Brain pericyte (primary cell): ENCODE measurements at places on chromosomes 12 and 14.

DNA sequence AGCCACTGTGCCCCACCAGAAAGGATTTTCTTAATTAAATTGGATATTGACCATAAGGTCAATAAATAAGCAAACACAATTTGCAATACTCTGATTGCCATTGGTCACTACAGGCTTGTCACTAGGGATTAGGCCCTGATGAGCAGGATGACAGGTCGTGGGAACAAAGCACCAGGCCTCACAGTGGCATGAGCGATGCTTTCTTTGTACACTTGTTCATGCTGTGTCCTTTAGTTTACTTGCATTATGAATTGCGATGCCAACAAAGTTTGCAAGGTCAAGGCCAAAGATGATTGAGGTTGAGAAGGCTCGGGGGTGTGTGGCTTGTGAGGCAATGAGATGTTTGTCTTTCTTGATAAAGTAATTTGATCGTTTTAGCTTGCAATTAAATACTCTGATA lies 136.0 kb downstream of the TTC8 start:
- no peak for DNase-seq

DNA sequence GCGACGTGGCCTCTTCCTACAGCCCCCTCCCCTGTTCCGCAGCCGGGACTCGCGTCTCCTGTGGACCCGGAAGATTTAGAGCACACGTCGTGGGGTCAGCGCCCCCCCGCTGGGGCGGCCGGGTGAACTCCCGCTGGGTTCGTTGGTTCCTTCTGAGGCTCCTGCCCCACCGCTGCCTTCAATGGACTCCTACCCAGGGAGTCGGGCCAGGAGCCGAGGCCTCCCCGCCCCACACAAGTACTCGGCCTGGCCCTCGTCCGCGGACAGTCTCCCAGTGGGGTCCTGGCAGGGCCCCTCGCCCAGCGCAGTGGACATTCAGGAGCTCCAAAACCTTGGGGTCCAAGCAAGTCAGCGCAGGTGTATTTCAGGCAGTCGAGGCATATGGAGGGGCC lies 1.2 kb downstream of the MMP17 start:
- DNase-seq, result no peak

DNA sequence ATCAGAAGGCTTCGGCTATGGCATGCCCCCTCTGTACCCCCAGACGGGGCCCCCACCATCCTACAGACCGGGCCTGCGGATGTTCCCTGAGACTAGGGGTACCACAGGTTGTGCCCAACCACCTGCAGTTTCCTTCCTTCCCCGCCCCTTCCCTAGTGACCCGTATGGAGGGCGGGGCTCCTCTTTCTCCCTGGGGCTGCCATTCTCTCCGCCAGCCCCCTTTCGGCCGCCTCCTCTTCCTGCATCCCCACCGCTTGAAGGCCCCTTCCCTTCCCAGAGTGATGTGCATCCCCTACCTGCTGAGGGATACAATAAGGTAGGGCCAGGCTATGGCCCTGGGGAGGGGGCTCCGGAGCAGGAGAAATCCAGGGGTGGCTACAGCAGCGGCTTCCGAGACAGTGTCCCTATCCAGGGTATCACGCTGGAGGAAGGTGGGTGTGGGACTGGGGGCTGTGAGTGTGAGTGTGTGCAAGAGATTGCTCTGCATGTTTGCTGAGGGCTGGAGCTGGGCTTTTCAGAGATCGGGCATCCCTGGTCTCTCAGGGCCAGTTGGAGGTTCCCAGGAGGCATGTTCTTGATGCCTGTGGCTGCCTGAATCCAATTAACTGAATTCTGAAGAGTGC lies 8.6 kb downstream of the NFATC4 start:
- no peak for DNase-seq

- DNase-seq, result no peak
Measured at GRCh38 chr14:33675415-33676130, 275.3 kb downstream of the EGLN3 start.

GRCh38 chr12:110134691-110135411 lies 10.7 kb downstream of the IFT81 start:
- no peak for DNase-seq

DNA sequence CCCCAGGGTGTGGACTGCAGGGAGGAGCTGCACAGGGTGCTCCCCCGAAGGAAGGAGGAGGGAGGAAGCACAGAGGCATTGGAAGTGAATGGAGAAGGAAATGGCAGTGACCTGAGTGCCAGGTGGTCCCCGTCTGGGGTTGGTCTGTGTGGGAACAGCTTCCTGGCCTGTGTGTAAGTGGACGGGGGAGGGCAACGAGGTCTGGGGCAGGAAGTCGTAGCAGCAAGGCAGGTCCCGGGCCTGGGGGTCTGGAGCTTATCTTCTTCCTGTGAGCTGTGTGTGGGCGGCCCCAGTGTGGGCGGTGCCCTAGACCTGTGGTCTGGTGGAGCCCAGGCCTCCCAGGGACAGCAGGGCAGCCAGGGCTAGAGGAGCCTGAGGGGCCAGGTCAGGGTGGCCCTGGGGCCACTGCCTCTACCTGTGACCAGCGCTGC lies 382.1 kb downstream of the TMEM121 start:
- no peak for DNase-seq

DNA sequence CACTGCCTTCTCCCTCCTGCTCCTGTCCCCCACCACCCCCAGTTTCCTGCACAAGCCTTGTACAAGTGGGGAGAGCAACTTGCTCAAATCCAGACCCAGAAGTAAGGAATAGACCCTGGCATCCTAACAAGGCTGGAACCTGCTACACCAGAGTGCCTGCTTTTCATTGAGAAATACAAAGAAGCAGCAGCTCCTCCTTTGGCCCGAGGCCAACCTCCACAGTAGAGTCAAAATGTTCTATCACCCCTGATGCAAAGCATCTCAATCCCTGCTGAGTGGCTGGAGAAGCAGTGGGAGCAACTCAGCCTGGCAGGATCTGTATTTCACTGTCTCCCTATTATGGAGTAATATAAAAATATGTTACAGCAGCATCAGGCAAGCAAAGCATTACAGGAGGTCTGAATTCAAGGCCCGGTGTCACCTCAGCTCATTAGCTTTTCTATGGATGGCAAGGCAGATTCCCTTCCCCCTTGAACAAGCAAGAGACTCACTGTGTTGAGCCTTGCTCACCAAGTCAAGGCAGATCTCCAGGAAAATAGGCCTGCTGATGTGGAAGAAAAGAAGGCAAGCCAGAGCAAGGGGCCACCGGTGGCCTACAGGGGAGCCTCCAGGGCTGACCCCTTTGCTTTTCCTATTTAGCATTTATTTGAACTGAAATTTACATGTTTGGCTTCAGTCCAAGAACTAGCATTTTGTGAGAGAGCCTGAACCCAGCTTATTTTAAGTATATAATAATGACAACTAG lies 186.3 kb upstream of the EGLN3 start:
- DNase-seq, result no peak

DNA sequence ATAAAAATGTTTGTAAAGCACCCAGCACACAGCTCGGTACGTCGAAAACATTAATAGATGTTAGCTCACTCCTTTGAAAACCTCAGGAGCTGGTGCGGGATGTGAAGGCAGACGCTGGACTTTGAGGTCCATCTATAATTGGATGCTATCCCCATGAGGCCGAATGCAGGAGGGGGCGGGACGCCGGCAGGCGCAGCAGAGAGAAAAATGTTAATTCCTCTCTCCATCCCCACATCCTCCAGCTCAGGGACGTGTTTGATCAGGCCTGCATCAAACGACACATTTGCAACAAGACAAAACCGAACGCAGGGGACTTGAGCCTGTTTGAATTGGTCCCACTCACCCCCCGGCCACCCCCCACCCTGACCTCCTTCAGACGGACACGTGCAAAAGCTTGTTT lies 231.0 kb downstream of the RBM19 start:
- no peak for DNase-seq

GRCh38 chr12:4034921-4035320 lies 161.7 kb upstream of the PARP11 start:
- DNase-seq, result no peak

- no peak for DNase-seq
Measured at GRCh38 chr14:100441271-100441947, 118.3 kb downstream of the SLC25A47 start.

DNA sequence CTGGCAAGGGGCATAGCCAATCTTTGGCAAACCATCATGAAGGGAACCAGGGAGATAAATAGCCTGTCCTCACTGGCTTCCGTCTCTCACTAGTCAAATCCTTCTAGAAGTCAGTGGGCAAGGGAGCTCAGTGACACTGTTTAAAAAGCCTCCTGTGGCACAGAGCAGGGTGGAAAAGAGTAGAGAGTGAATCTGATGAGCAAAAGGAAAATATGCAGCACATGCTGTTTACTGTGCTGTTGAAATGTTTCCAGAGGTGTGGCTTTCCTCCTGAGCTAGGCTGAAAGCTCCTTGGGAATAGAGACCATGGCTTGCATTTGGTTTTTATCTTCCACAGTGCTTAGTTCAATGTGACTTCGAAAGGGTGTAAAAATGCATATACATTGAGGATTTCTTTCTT lies 7.7 kb upstream of the DYRK2 start:
- no peak for DNase-seq

DNA sequence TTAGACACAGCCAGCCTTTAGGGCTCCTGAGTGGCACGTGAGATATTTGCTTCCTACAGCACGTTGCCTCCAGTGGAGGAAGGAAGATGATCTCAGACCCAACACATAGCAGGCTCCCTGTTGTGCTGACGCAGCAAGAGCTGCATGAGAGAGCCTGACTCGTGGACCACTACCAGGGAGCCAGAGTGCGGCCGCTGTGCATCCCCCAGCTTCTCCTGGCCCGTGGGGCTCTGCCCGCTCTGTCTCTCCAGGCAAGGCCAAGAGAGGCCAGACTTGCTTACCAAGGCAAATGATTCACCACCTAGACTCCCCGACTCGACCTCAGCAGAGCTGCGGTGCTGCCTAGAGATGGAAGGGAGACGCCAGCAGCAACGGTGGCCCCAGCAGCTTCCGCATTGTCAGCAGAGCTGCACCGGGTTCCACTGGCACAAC lies 37.5 kb downstream of the MAP3K9 start:
- peak; percentile 20 for DNase-seq

DNA sequence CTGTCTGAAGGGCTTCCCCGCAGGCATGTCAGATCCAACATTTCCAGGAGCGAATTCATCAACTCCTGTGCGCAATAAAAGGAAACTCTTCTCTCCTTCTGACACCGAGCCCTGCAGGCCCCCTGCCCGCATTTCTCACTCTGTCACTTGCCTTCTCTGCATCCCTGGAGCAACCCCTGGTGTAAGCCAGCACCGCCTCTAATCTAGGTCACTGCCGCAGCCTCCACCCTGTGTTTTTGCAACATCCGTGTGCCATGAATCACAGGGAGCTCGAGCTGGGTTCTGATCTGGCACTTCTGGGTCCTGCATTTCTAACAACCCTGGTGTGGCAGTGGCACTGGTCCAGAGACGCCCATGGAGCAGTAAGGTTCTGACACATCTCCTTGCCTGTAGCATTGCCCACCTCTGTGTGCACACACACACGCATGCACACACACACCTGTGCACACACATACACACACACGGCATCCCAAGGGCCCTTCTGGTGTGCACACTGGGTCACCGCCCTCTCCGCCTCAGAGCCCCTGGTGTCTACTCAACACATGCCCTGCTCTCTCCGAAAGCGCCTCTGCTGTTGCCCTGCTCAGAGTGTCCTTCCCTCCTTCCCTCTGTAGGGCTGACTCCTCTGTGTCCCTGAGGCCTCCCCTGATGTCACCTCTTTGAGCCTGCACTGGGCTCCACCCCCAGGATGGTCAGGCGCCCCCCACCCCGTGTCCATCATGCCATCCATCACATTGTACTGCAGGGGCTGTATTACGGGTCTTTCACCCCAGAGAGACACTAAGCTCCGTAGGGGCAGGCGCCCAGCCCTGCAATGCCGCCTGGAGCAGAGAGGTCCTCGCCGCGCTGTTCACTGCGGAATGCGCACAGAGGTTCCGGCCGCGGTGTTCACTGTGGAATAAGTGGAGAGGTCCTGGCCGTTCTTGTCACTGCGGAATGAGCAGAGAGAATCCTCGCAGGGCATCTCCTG lies 111.4 kb upstream of the SFSWAP start:
- DNase-seq, result no peak

GRCh38 chr12:122189626-122190475 lies 6.9 kb downstream of the LRRC43 start:
- DNase-seq, result no peak

GRCh38 chr14:102264775-102265174 lies 40.2 kb downstream of the MOK start:
- DNase-seq, result no peak

DNA sequence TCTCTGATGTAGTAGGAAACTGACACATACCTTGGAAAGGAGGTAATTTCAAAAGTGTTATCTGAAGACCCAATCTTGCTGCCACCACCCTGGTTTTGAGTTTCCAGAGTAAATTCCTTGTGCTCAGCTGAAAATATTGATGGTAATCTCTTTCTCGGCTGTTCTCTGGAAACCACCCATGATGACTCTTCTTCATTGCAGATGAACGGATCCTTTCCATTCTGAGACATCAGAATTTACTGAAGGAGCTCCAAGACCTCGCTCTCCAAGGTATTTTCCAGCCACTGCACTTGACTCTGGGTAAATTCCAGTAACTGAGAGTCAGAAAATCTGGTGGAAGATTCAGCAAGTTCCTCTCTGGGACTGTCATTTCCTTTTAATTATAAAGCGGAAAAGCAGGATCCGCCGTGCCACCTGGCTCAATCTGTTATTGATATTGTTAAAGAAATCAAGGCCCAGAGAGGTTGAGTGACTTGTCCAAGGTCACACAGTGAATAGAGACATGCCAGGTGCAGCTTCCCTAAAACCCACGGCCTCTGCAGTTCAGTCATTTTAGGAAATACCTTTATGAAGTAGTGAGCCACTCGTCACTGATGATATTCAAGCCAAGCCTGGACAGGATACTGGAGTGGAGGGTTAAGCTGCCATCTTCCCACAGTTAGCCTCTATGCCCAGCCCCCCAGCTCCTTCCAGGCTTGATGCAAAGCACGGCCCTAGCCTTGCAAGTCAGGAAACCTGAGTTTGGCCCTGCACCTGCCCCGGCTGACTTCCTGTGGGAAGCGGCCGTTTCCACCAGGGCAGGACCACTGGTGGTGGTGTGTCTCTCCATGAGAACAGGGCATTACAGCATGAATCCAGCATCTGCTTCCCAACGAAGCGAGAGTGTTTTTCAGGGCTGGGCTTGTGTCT lies 4.7 kb downstream of the CHGA start:
- DNase-seq, result no peak

GRCh38 chr14:58787592-58787991 lies 149.8 kb downstream of the DACT1 start:
- DNase-seq, result no peak

GRCh38 chr12:91567100-91567485 lies 384.5 kb upstream of the DCN start:
- no peak for DNase-seq

- DNase-seq, result no peak
Measured at GRCh38 chr12:51496895-51497294, 72.3 kb downstream of the SLC4A8 start.

DNA sequence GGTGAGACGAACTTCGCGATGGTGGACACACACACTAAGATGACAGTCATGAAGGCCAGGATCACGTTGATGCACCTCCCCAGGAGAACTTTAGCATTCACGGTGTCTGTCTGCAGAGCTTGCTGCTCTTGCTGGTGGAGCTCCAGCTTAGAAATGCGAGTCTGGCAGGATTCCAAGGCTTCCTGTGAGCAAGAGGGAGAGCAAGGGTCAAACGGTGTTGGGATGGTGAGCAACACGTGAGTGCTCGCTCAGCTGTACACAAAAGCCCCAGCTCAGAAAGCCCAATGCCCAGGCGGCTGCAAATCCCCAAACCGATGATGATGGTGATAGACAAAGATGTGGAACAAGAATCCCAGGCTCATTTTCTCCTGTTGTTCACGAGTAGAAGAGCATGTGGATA lies 78.8 kb downstream of the TMCC3 start:
- peak; percentile 12 for DNase-seq
